ENCODE measurements at places on chromosomes 11 and 22.
A peak's percentile ranks its signal among the peaks of the same experiment; 100 is the strongest.

DNA sequence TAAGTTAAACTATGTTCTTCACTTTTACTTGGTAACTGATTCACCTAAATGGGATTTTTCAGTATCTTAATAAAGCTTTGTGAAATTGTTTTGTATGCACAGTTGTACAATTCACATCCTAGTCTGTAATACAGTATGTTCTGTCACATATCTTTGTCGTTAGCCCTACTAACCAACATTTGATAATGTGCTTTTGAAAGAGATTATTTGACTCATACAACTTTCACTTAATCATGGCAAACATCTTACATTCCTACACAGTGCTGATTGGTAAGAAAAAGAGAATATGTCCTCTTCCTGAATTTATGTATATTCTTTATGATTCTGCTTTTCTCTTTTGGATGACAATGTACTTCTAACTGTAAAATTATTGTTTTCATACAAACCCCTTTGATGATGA lies 234.5 kb downstream of the METTL15 start:
- no peak for DNase-seq

GRCh38 chr11:27233654-27234042 lies 129.4 kb downstream of the CCDC34 start:
- no peak for DNase-seq

DNA sequence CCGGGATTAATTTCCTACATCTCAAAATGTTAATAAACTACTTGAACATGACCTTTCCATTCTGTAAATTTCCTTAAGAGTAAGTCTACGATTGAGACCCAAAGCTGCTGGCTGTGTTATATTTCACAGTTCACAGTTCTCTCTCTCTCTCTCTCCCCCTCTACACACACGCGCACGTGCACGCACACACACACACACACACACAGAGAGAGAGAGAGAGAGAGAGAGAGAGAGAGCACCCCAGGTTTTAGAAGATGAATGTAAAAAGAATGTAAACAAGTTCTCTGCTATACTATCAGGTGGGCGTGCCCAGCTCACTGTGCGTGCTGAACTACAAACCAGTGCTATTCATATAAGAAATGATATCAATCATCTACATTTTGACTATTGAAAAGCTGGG lies 3.3 kb downstream of the BDNF start:
- no peak for DNase-seq

- no peak for DNase-seq
Measured at GRCh38 chr11:79078999-79079398, 361.8 kb downstream of the TENM4 start.

DNA sequence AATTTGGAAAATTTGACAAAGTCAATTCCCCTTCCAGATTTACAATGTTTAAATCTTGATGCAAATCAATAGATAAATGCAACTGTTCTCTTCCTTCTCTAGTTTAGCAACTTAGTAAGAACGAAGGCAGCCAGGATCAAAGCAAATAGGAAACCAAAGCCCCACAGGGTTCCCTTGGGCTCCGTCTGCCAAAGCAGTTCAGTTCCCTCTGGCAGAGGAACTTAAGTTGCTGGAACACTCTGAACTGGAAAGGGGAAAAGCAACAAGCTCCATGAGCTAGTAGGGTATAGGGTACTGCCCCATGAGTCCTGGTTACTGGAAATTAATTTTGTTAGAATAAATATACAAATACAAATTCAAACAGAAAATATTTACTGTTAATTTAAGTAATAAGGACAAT lies 91.3 kb downstream of the RELT start:
- DNase-seq = no peak

DNA sequence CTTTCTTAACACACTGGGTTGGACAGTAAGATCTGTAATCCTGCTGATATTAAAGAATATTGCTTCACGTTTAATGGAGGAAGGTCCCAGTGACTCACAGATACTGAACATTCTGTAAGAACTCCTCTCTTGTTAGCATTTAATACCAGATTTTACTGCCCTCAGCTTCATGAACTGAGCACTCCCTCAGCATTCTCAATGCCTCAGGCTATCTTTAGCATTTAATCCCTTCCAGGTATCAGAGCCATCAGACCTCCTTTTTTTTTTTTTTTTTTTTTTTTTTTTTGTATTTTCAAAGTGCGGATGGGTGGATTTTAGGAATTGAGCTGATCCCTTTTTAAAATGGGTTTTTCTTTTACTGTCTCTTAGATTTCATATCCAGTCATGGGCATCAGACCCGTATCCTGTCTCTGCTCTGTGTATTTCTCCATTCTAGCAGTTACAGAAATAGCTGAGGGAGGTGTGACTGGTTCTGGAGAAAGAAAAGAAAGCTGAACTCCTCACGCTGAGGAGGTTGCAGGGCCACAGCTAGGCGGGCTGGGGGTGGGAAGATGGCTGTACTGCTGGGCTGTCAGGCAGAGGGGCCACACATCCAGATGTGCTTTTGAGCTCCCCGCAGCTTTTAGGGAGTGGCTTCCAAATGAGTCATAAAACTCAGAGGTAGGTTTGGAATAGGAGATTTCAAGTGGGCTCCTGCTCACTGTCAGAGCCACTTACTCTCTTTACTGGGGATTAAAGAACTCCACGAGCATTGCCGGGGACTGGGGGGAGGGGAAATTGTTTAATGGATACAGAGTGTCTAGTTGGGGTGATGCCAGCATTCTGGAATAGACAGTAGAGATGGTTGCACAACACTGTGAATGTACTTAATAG lies 97.0 kb downstream of the SYT9 start:
- no peak for DNase-seq

DNA sequence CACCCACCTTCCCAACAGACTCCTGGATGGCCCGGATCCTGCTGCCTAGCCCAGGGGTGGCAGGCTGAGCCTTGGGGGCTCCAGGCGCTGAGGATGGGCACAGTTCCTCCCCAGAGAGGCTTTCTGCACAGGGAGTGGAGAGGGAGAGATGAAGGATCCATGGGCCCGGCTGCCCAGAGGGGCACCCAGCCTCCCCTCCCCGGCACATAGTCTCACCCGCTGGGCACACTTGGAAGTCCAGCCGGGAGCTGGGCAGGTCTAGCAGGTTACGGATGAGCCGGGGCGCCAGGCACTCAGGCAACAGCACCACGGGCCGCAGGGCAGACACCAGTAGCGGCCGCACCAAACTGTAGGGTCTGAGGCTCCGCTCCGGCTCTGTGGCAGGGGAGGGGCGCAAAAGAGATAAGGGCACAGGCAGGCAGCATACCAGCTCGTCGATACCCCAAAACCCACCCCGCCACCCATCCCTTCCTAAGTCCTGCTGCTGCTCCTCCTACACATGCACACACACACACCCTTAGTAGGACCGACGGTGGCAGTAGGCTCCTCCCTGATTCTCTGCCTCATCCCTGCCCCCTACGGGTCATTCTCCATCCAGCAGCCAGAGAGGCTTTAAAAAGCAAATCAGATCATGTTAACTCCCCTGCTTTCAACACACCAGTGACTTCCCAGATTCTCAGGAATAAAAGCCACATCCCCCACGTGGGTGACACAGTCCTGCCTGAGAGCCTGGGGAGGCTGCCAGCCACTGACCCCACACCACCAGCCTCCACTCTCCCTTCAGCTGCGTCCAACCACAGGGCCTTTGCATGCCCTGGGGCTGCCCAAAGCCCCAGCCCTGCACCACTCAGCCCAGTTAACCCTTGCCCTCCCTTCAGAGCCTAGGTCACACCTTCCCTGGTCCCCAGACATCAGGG lies 6.5 kb upstream of the MFNG start:
- DNase-seq = peak; percentile 46

GRCh38 chr22:42876041-42876440 lies 19.0 kb upstream of the ARFGAP3 start:
- DNase-seq = no peak

GRCh38 chr11:76794371-76795289 lies 11.5 kb downstream of the TSKU start:
- DNase-seq = no peak

- no peak for DNase-seq
Measured at GRCh38 chr11:3781423-3781822, 15.9 kb downstream of the NUP98 start.

DNA sequence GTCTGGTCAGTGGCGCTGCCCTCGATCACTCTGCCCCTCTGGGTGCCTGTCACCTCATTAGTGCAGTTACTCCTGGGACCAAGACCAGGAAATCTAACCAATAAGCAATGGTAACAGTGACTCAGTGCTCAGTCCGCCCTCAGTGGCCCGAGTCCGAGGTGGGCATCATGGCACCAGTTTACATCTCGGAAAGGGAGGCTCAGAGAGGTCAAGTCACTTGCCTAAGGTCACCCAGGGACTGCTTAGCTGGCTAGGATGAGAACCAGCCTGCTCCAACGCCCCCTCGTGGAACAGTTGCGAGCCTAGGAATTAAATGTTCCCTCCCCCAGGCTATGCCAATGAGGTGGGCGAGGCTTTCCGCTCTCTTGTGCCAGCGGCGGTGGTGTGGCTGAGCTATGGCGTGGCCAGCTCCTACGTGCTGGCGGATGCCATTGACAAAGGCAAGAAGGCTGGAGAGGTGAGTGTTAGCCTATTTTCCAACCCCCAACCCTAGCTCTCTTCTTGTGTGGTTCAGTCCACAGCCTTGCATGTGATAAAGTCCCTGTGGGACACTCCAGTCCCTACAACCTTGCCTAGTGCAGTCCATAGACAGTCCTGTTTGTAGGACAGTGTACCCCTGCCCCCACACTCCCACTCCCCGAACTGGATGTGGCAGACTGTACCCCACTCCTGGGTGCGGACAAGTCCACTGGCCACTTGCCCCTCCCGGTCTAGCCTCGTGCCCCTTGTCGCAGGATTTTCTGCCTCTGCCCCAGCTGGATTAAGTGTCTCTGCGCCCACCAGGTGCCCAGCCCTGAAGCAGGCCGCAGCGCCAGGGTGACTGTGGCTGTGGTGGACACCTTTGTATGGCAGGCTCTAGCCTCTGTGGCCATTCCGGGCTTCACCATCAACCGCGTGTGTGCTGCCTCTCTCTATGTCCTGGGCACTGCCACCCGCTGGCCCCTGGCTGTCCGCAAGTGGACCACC lies 1.1 kb downstream of the MTFP1 start:
- peak; percentile 83 for DNase-seq

GRCh38 chr11:65891219-65892136 lies 1.0 kb downstream of the CCDC85B start:
- no peak for DNase-seq

DNA sequence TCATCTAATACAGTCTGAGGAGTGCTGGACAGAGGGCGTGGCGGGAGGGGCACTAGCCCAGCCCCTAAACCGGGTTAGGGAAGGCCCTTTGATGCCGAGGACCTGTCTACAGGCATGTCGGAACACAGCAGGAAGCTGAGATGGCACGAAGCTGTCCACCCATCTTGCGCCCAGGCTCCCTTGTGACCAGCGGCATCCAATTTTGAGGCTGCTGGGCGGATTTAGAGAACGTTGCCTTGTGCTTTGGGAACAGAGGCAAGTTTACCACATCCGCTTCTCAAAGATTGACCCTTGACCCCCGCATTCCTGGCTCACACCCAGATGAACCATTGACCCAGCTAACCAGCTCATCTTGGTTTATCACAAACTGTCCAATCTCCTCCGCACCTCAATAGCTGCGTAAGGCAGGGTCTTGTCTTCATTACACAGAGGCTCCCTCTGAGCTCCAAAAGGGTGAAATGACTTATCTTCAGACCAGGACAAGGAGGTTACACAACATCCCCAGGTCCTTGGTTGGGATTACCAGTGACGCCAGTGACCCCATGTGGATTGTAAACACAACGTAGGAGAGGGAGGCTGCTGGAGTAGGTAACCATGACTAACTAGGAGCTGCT lies 4.5 kb downstream of the FAM83F start:
- DNase-seq = no peak

- no peak for DNase-seq
Measured at GRCh38 chr11:133064152-133064877, 468.0 kb downstream of the OPCML start.

DNA sequence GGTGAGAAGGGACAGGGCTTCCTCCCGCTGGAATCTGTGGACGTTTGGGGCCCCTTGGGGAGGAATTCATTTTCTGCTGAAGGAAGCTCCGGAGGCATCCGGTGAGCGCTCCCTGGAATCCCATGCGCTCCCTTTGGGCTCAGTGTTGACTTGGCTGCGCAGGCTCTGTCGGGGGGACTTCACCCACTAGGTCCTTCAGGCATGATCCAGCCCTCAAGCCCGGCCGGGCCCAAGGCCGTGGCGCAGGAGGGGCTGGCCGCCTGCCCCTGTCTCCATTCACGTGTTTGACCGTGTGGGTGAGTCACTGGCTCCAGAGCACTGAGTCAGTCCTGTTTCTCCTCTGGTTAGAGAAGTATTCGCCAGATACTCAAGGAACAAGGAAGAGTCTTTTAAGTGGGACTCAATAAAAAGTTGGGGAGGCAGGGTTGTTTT lies 1.4 kb downstream of the CTTN start:
- no peak for DNase-seq

DNA sequence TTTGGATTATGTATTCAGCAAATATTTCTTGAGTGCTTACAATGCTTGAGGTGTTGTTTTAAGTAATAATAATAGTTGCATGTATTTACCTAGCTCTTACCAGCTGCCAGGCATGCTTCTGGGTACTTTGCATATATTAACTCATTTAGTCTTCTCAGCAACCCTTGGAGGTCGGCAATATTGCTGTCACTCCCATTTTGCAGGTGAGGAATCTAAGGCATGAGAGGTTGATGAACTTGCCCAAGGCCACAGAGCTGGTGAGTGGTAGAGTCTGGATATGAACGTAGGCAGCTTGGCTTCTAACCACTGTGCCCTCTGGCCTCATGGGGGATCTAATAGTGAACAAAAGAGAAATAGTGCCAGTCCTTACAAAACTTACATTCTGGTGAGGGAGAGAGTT lies 92.9 kb downstream of the PARVA start:
- DNase-seq = no peak

GRCh38 chr22:23152238-23153114 lies 7.2 kb downstream of the RAB36 start:
- no peak for DNase-seq

- no peak for DNase-seq
Measured at GRCh38 chr11:104637662-104638170, 260.5 kb downstream of the CASP12 start.

- no peak for DNase-seq
Measured at GRCh38 chr11:69941546-69942332, 122.5 kb upstream of the FGF3 start.

- no peak for DNase-seq
Measured at GRCh38 chr11:11230087-11230486, 123.0 kb downstream of the CSNK2A3 start.
